ENCODE measurements at places on chromosomes 7 and 10. TPM values are rescaled to one million over a fixed set of nuclear protein-coding genes. Genes with fewer than 3 reads are reported as not detected.

SEMA4G gene
- total RNA-seq = 0.94 TPM

PAPOLB gene
- total RNA-seq = under 0.01 TPM

ZNF365 gene
- 0.28 TPM for total RNA-seq

FAM131B gene
- total RNA-seq = 1.4 TPM

ZNF862 gene
- 5.8 TPM for total RNA-seq

ATP6V0E2 gene
- 10.0 TPM for total RNA-seq

CALHM3 gene
- total RNA-seq = not detected

ECHDC3 gene
- 1.8 TPM for total RNA-seq

PNLIP gene
- total RNA-seq = not detected

TMEM213 gene
- not detected for total RNA-seq

MAGI2 gene
- total RNA-seq = 3.4 TPM

TRIL gene
- under 0.01 TPM for total RNA-seq

CHRM2 gene
- not detected for total RNA-seq

SEMA3E gene
- total RNA-seq = 0.28 TPM

ADAM8 gene
- 0.18 TPM for total RNA-seq

TAX1BP1 gene
- total RNA-seq = 81.1 TPM

LEP gene
- under 0.01 TPM for total RNA-seq

PDZD7 gene
- total RNA-seq = 0.27 TPM

KCNIP2 gene
- 0.27 TPM for total RNA-seq

TCTN3 gene
- 19.8 TPM for total RNA-seq

C7orf57 gene
- 0.09 TPM for total RNA-seq

DRGX gene
- not detected for total RNA-seq

SRPK2 gene
- total RNA-seq = 52.6 TPM

CABCOCO1 gene
- not detected for total RNA-seq

CNNM1 gene
- total RNA-seq = not detected

SERPINE1 gene
- total RNA-seq = 3,900 TPM

H2BK1 gene
- not detected for total RNA-seq

MPP7 gene
- 0.56 TPM for total RNA-seq

UCMA gene
- total RNA-seq = not detected

ZNF777 gene
- total RNA-seq = 4.7 TPM
